ENCODE measurements at places on chromosomes 5 and 9.
A peak's percentile ranks its signal among the peaks of the same experiment; 100 is the strongest.

DNA sequence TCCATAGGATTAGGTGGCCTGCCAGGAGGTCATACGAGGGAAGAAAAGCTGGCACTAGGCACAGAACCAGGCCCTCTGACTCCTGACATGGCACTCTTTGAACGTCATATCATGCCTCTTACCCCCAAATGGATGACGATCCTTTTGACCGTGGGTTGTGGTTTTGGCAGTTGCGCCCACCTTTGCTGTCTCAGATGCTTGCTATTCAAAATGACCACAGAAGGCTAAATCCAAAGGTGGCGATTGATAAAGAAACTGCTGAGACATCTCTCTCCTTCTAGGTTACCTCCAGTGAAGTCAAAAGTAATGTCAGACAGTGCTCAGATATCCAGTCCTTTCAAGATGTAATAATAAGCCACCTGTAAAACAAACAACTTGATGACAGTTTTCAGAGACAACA lies 385.0 kb downstream of the EFNA5 start:
- DNase-seq: peak; percentile 22

DNA sequence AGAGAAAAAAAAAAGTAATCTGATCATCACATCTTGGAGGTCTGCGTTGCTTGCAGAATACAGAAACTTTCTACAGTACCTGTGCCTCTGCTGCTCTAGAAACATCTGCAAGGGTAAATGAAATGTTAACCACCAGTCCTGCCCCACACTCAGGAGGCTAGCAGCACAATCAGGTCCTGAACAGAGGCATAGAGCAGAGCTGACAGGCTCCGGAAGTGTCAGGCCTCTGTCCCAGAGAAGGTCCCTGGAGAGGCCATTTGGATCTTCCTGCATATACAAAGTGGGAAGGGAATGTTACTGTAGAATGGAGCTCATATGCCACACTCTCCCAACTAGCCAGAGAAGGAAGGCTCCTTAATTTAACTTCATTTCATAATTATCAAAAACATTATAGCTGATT lies 7.2 kb downstream of the NRG2 start:
- DNase-seq: no peak

- DNase-seq: peak; percentile 45
These were observed 389.2 kb downstream of the MAT2B start for GRCh38 chr5:163894645-163895044.

DNA sequence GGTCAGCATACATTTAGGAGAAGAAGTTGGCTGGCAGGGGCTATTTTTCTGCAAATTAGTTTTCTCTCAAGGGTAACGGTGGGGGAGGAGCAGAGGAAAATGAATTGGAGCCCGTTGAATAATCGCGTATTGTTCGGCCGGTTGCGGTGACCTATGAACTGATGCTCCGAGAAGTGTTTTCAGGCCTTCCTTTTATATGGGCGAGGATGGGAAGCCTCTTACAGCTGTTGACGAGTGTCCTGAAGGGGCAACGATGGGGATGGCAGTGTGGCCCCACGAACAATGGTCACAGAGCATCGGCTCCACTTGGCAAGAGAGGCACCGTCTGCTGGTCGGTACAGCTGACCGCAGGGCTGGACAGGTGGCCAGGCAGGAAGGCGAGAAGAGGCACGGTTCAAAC lies 400.7 kb downstream of the ZSWIM6 start:
- no peak for DNase-seq

- DNase-seq: no peak
These were observed 7.1 kb upstream of the IL17B start for GRCh38 chr5:149386166-149386565.

DNA sequence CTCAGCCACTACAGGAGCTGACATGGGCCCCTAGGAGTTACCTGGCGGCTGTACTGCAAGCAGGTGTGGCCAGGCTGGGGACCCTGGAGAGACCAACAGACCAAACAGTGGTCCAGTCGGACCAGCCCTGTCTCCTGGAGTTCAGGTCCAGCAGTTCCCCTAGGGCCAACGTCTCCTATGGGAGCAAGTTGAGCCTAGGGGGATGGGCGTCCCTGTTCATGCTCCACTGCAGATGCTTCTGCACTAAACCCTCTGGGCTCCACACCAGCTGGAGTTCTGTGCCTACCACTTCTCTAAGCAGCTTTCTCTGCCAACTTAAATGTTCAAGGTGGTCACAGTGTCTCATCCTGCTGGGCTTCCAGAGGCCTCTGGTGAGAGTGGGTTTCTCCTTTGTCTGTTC lies 20.6 kb upstream of the OMD start:
- DNase-seq: no peak

DNA sequence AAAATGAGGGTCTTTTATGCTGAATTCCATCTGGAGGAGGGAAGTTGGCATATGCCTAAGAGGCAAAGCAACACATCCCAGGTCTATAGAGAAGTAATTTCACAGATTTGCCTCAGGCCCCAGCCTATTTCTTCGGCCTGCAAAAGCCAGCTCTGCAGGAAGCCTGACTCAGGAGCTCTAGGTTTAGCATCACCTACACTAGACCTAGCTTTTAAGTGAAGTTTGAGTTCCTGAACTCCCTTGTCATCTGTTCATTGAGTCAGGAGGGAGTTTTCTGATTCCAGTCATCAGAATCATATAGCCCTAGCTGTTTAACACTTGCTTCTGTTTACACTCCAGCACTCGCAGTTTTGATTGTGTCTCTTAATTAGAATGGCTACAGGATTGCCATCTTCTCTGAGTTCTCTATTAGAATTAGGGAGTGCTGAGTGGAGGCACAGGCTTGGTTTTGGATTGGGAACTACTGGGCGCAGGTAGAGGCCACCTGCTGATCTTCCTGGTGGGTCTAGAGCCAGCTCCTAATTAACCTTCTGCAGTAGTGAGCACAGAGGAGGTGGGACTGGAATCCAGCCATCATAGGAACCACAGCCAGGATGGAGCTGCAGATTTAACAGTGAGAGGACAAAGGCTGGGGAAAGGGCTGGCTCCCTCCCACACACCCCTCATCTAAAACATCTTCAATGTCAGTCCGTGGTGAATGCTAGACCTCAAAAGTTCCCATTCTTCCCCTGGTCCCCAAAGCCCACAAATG lies 179.5 kb downstream of the TRIO start:
- DNase-seq: no peak

DNA sequence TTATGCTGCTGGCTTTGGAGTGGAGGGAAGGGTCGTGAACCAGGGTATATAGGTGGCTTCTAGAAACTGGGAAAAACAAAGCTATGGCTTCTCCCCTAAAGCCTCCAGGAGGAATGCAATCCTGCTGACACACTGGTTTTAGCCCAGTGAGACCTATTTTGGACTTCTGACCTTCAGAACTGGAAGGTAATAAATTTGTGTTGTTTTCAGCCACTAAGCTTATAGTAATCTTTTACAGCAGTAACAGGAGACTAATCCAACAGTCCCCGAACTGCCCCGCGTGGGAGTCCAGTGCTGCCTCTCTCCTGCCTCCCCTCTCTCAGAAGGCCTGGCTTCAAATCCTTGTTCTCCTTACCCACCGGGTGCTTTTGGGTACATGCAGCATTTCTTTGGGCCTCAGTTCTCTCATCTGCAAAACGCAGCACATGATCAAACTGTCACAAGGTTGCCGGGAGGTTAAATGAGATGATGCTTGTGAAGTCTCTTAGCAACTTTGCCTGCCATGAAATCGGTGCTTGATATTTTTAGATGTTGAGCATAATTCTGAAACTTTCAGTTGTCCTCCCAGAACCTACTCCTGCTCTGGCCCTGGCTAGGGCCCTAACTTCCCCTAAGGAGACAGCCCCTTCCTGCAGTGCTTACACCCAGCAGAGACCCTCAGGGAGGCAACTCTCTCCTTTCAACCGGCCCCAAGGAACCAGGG lies 127.3 kb upstream of the BOD1 start:
- no peak for DNase-seq

GRCh38 chr5:159545156-159545555 lies 214.9 kb upstream of the IL12B start:
- no peak for DNase-seq

GRCh38 chr5:137275083-137275482 lies 224.0 kb downstream of the SPOCK1 start:
- DNase-seq: no peak

GRCh38 chr9:137658781-137659180 lies 40.0 kb downstream of the EHMT1 start:
- DNase-seq: no peak

DNA sequence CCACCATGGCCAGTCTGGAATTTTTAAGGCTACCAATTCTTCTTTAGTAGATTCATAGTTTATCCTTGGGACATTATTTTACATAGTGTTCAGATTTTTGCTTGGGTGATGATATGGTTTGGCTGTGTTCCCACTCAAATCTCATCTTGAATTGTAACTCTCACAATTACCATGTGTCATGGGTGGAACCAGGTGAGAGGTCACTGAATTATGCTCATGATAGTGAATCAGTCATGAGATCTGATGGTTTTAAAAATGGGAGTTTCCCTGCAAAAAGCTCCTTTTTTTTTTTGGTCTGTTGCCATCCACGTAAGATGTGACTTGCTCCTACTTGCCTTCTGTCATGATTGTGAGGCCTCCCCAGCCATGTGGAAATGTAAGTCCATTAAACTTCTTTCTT lies 163.9 kb downstream of the GABRG2 start:
- no peak for DNase-seq

- DNase-seq: no peak
These were observed 293.4 kb upstream of the ACTBL2 start for GRCh38 chr5:57776035-57776434.

Measured in OCI-M1 (cell line).